Stimulated activated CD4-positive, alpha-beta T cell treated with anti-CD3 and anti-CD28 coated beads, TNF-alpha, amount 100 ng/mL, for 1 hour (primary cell): ENCODE measurements at places on chromosomes 2 and 18.
A peak's percentile ranks its signal among the peaks of the same experiment; 100 is the strongest.

- DNase-seq: no peak
Observed at GRCh38 chr2:142682528-142682927, 194.9 kb upstream of the KYNU start.

- DNase-seq: peak; percentile 5
Observed at GRCh38 chr2:148876595-148877402, 1.8 kb downstream of the KIF5C start.

- no peak for DNase-seq
Observed at GRCh38 chr2:43041661-43042360, 184.6 kb downstream of the ZFP36L2 start.

DNA sequence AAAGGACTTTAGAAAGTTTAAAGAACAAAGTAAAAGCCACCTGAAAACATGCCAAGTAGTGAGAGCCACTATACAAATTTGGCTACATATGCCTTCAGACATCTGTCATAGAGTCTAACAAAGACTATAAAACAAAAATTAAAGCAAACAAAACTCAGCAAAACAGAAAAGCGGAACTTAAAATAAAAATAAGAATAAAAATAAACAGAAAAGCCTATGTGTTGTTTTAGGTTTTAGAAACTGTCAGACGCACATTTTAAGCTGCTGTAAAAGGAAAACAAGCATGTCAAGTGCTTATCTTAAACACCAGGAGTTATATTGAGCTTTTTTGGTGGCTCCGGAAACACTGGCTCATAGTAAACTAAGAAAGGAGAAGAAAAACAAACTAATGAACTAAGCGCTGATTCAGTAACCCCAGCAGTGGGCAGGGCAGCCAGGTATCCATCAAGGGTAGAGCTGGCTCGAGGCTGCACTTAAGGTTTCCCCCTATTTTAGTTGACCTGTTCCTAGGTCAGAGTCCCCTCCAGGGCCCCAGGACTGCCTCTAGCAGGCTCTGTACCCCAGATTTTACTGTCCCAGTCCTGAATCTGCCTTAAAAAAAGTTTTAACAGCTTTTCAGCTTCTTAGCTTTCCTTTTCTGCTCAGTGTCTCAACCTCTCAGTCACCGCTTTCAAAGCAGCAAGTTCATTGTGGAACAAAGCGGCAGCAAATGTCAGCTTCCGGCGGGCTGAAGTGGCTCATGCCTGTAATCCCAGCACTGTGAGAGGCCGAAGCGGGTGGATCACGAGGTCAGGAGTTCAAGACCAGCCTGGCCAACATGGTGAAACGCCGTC, 15.4 kb upstream of the RMC1 start:
- DNase-seq: no peak

GRCh38 chr2:124380221-124380749, 355.2 kb downstream of the CNTNAP5 start:
- no peak for DNase-seq

DNA sequence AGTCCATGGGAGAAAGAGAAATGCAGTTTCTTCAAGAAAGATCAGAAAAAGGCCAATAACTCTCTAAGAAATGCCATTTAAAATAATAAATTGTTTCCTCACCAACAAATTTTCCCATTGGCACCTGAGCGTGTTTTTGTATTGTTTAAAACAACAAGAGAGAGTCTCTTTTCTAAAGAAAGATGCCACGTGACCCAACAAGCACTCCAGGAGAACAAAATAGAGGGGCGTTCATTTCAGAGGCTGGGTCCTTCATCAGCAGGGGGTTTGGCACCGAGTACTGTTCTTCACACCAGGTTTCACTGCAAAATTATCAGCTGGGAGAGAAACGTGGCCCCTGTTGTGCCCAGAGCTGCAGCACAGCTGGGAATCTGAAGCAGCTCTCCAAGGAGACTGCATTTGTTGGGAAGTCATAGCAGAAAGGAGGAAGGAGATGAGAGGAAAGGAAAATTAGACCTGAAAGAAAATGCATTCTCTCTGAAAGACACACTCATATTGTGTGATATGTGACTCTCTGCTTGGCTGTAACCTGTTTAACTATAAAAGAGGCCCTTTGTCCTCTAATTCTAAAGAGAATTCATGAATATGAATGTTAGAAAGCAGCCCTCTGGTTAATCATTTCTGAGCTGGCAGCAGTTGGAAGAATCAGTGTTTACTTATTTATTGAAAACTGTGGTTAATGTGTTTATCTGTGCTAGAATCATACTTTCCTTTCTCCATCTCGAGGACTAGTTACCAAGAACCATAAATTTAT, 205.3 kb upstream of the CDH20 start:
- no peak for DNase-seq

GRCh38 chr2:238449909-238450417, 23.2 kb downstream of the ASB1 start:
- no peak for DNase-seq

GRCh38 chr18:23822590-23823385, 133.5 kb downstream of the LAMA3 start:
- no peak for DNase-seq

GRCh38 chr2:173667415-173667814, 297.8 kb downstream of the SP3 start:
- no peak for DNase-seq

DNA sequence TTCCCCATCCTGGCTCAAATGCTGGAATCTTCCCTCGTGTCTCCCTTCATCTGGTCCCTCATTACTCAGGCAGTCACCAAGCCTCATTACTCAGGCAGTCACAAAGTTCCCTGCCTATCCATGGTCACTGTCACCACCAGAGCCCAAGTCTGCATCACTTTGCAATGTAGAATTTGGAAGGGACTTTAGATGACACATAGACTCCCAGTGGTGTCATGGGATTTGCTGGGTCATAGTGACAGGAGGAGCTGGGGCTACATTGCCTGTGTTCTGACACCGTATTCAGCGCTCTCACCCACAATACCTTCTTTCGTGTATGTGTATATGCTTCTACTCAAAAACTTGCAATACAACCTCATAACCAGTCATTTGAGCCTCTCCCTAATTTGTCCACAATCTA, 2.1 kb upstream of the EMILIN1 start:
- no peak for DNase-seq

- DNase-seq: no peak
Observed at GRCh38 chr2:239329972-239330572, 70.7 kb downstream of the HDAC4 start.
